ENCODE measurements at places on chromosomes 6 and 20.

GRCh38 chr6:37373822-37374471, 20.2 kb downstream of the RNF8 start:
- no peak for DNase-seq

DNA sequence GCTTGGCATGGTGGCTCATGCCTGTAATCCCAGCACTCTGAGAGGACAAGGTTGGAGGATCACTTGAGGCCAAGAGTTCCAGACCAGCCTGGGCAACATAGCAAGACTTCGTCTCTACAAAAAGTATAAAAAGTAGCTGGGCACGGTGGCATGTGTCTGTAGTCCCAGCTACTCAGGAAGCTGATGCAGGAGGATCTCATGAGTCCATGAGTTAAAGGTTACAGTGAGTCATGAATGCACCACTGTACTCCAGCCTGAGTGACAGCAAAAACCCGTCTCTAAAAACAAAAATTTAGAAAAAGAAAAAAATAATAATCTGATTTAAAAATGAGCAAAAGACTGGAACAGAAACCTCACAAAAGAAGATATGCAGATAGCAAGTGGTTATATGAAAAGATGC, 279.7 kb downstream of the RNGTT start:
- no peak for DNase-seq

DNA sequence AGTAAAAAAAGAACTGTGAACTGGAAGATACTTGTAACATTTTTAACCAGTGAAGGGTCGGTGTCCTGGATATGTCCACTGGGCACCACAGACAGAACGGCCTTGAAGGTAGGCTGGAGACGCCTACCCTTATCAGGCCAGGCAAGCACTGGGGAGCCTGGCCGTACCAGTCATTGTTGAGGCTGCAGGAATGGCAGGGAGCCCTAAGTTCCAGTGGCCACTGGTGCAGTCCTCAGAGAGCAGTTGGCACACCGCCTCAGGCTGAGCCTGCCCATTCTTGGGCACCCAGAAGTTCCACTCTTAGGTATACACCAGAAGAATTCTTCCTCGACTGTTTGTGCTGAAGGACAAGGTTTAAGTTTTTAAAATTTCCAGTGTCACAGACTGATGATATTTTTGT, 20.5 kb downstream of the DNAJC5 start:
- no peak for DNase-seq

- no peak for DNase-seq
Observed at GRCh38 chr6:29506446-29507067, 18.8 kb upstream of the MAS1L start.

GRCh38 chr20:50286609-50287008, 96.0 kb downstream of the CEBPB start:
- no peak for DNase-seq

DNA sequence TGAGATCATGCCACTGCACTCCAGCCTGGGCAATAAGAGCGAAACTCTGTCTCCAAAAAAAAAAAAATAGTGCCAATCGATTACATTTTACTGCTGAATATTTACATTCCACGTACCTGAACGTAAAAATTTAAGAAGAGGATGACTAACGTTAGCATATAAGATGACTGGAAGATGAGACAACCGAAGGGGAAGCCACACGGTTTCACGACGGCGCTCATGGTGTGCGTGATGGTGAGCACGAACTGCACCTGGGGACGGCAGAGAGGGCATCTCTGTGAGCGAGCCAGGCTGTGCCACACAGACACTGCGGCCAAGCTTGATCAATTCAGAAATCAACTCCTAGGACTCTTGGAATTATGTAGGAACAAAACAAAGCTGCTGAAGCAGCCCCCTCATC, 54.5 kb downstream of the ELOVL2 start:
- no peak for DNase-seq

- DNase-seq, result no peak
Observed at GRCh38 chr6:121435444-121436069, at the start of gene GJA1. Gene GJA1, plus strand, starts transcription at chr6:121435646. Its CDS starts 11,202 bp downstream, at chr6:121446848.

DNA sequence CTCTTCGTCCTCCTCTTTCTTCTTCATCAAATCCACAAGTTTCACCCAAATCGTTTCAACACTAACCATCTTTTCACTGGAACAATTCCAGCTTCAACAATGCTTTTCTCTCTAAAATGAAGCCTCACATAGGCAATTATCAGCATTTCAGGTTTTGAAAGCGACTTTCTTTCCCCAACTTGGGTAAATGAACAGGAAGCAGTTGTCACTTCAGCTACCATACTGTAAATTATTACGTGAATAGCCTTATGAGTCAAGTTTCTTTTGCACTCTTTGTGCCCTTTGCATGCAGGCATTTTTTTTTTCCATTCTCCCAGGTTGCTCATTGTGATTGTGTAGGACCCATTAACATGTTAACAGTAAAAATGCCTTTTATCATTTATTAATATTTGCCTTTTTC, 121.7 kb upstream of the BTBD3 start:
- no peak for DNase-seq

- no peak for DNase-seq
Observed at GRCh38 chr20:29762620-29763019, 1494.8 kb upstream of the DEFB115 start.

DNA sequence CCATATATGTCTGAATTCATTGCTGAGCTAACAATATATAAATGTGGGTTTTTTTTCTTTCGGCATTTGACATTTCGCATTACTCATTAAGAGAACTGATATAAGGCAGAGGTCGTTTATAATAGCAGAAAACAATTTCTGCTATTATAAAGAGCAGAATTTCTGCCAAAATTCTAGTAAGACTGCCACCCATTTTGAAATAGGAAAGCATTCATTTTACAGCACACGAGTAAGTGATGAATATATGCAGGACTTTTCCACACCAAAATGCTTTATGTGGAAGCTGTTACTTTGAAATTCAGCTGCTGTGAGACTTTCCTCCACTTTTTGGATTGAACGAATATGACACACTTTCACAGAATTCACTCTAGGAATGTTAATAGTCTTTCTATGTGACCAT, 610.9 kb upstream of the MAN1A1 start:
- DNase-seq, result no peak

DNA sequence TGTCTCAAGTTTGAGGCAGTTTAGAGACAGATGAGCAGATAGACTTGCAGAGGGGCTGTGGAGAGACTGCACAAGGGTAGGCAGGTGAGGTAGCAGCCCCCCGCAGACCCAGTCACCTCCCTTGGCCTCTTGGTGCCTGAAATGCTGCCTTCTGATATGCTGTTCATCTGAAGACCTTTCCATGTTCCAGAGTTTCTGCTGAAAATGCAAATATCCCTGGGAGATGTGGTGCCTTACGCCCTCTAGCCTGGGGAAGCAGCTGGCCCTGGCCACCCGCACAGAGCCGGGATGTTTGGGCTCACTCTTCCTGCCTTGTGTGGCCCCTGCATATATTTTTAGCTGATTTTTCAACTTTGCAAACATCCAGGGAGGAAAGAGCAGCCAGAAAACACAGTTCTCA, 51.4 kb downstream of the TMEM242 start:
- DNase-seq, result no peak

DNA sequence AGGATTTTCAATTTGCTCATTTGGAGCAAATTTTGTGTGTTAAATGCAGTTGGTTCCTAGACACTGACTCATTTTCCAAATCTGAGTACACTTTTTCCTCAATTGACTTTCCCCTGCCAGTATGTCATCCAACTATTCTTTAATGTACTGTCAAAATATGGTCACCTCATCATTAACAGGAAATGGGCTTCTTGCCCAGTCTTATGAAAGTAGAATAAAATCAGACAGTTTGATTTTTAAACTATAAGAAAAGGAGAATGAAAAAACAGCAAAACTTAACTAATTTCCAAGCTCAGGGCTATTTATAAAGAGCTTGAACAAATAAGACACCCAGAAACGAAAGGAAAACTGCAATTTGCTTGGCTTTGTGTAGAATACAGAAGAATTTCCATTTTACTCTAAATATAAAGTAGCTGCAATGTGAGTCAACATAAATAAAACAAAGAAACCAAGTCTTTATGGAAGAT, 43.7 kb upstream of the RAB23 start:
- no peak for DNase-seq

GRCh38 chr20:61288331-61288784, 36.3 kb downstream of the CDH4 start:
- no peak for DNase-seq

- DNase-seq, result no peak
Observed at GRCh38 chr20:57158474-57158873, 108.0 kb downstream of the BMP7 start.

DNA sequence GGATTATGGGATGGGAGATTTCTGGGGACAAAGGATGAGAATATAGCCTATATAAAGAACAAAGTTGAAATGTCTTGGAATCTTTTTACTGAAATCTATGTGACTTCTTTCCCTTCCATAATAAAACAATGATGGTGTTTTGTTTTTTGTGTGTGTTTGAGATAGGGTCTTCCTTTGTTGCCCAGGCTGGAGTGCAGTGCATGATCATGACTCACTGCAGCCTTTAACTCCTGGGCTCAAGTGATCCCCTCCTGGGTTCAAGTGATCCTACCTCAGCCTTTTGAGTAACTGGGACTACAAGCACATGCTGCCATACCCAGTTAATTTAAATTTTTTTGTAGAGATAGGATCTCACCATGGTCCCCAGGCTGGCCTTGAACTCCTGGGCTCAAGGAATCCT, 50.9 kb downstream of the FAM217A start:
- no peak for DNase-seq

- no peak for DNase-seq
Observed at GRCh38 chr20:5504061-5504739, 187.4 kb upstream of the PROKR2 start.

DNA sequence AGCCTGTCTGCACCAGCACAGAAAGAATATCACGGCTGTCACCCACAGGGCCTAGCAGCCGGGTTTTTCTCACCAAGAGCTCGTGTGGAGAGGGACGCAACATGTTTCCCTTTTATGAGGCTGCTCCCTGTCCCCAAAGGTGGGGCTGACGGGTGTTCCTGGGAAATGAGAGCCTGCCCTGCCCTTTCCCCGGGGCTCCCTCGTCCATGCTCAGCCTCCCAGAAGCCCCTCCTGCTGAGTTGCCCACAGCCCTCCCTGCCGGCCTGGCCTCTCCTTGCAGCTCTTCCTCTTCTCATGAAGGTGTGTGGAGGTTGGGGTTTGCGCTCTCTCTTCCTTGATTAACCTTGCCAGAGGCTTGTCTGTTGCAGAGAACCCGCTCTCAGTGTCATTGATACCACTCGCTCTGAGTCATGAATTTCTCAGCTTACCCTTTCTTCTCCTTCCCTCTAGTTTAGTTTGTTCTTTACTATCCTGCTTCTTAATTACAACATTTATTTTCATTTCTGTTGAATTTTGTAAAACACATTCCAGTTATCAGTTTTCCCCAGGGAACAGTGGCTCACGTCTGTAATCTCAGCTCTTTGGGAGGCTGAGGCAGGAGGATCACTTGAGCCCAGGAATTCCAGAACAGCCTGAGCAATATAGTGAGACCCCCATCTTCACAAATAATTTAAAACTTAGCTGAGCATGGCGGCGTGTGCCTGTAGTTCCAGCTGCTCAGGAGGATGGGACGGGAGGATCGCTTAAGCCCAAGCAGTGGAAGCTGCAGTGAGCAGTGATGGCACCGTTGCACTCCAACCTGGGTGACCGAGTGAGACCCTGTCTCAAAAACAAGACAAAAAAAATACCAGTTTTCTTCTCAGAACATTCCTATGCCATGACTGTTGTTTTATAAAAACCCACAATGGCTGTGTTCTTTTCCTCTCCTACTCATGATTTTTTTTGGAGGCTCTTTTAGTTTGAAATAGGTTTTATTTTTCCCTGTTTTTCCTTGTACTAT, 103.8 kb downstream of the TMEM242 start:
- DNase-seq, result no peak

DNA sequence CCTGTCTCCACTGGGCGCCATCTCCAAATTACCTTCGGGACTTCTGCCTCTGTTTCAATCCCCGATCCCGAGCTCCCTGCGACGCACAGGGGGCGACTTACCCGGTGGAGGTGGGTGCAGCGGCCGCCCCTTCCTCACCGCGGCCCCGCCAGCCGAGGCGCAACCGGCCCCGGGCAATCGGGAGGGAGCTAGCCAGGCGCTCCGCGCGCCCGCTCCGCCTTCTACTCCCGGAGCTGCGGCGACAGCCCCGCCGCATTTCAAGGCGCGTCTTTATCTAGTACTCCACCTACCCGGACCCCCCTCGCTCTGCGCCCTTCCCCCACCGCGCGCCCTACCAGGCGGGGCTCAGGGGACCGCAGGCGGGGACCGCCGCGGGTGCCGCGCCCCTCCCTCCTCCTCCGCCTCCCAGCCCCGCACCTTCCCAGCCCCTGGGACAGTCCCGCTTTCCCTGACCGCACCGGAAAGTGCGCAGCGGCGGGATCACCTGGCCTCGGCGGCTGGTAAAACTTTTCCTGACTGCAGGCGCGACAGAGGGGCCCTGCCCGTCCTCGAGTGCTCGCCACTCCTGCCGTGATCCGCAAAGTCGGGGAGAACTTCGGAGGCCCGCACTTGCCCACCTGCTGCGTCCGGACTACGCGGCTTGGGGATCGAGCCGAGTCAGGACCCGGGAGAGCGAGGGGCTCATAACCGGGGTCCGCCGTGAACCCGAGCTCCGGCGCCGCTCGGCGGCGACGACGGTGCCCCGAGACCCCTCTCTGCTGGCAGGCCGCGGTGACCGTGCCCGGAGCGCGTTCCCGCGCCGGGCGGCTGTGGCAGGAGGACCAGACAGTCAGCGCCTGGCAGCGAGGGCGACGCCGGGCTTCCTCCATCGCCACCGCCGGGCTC, 8.0 kb upstream of the NKX2-2 start:
- no peak for DNase-seq

DNA sequence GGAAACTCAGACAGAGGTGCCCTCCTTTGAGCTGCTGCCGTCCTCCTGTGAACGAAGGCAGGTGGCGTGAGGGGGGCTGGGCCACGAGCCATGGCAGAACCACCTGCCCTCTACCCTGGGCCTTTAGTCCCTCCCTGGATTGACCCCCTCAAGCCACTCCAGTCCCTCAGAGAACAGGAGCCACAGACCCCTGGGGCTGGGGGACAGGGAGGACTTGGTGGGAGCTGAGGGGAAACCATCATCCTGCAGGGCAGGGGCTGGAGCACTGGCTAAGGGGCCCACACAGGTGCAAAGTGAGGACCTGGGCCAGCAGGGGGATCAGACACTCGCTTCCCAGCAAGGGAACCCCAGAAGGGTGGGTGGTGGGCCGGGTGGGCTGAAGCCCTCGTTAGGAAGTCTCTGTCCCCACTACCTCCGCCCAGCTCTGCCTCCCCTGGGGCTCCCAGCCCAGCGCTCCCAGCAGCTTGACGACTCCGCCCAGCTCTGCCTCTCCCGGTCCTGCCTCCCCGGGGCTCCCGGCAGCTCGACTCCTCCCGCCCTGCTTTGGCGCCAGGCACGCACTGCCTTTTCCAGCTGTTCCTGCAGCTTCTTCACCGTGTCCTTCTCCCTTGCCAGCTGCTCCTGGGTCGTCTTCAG, 44.4 kb downstream of the DSTN start:
- peak; percentile 10 for DNase-seq

DNA sequence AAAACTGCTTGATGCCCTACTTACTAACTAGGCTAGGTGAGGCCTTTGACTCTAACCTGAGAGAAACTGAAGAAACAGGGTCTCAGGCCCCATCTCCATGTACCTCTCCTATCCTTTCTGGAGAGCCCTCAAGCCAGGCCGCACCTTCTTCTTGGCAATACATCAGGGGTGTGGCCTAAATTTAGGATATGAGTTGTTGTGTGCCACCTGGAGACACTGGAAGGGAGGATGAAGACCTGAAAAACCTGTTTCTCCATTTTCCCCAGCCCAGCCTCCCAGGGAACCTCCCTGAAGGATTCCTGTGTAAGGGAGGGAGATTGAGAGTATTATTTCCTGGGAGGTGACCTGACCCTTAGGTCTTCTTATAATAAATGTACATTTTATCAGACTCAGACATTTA, 3.1 kb downstream of the LY6G6D start:
- no peak for DNase-seq

- no peak for DNase-seq
Observed at GRCh38 chr6:99093456-99094190, 145.9 kb upstream of the FBXL4 start.

- DNase-seq, result no peak
Observed at GRCh38 chr6:106014955-106015354, 71.2 kb upstream of the PRDM1 start.

All from NCI-H1694 (cell line).